ENCODE measurements at places on chromosomes 7 and 10.

DNA sequence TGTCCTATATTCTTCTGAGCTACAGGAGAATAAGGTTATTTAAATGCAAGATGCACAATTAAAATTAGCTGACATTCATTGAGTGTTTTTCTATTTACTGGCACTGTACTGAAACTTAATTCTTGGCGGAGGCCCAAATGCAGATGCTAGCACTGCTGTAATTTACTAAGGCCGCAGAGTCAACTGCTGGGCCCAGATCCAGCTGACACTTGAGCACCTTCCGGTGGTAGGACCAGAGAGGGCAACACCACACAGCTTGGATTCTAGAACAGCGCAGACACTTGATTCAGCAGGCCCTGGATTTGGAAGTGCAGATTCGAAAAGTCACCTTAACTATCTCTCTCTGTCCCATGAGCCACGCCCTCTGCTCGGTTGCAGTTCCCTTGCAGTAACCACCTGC, 228.6 kb upstream of the TMEM72 start:
- peak; percentile 54 for DNase-seq

GRCh38 chr10:23171232-23171876, 20.8 kb upstream of the PTF1A start:
- no peak for DNase-seq

GRCh38 chr7:64651203-64651602, 14.7 kb upstream of the ZNF107 start:
- no peak for DNase-seq

DNA sequence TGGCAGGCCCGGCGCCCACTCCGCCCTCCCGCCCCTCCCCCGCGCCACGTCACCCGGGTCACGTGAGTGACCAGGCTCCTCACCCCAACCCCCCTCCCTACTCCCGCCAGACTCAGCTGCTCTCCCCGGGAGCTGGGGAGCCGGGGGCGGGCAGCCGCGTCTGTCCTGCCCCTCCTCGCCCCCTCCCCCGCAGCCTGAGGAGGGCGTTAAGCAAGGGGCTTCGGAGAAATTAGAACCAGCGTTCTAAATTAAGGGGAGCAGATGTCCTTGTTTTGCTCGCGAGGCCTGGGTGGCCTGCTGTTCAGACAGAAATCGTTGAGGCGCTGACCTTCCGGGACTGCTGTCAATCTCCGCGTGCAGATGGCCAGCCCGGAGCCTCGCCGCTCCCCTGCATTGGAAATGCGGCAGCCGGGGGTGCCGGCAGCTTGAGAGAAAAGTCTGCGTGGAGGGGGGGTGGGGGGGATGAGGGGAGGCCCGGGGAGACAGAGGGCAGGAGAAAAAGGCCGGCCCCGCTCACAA, 102.2 kb upstream of the ZNF438 start:
- DNase-seq = peak; percentile 92

- DNase-seq = no peak
Measured at GRCh38 chr10:43891241-43891640, 242.6 kb upstream of the ZNF32 start.

DNA sequence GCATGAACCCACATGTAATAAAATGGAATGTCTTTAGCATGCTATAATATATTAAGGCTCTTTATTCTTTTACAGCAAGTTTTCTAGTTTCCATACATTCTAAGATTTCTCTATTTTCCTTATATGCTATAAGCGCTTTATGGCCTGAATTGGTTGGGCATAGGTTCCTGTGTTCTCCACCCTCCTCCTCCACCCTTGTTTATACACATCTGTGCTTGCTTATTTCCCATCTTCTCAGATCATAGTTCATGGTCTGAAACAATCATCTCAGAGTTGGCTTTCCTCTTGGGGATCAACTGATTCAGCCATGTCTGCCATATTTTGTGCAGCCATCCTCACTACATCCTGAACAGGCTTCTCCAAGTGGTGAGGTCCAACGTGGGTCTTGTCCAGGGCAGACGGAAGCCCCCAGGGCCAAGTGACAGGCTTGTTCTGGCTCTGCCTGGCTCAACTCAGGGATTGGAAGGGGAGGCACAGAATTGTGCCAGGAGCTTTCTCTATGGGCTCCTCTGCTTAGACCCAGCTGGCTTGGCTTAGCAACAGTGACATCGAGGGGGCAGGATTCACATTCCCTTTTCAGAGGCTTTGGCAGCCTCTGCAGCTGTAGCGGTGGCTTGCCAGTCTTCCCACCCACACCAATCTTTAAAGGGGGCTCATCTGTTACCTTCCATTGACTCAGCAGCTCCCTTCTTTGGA, 327.3 kb downstream of the PTEN start:
- DNase-seq = no peak

- DNase-seq = no peak
Measured at GRCh38 chr7:102063690-102064180, 222.9 kb upstream of the SH2B2 start.

GRCh38 chr10:100705139-100705538, 40.2 kb upstream of the PAX2 start:
- DNase-seq = no peak

- DNase-seq = no peak
Measured at GRCh38 chr10:70440296-70441160, 953 bp downstream of the NODAL start.

- DNase-seq = no peak
Measured at GRCh38 chr7:92485974-92486373, 8.2 kb upstream of the ERVW-1 start.

Measured in psoas muscle (tissue), 8 donors.